ENCODE measurements at places on chromosomes 12 and 14.

DNA sequence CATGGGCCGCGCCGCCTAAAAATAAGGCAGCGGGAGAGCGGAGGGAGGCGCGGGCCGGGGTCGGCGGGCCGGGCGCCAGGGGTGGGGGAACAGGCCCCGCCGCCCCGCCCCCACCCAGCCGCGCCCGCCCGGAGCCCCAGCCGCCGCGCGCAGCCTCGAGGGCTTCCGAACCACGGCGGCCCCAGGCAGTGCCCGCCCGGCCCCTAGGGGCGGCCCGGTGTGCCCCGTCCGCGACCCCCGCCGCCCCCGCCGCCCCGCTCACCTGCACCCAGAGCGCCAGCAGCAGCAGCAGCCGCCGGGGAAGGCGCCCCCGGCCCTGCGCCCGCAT is 519 bp downstream of the JAG2 start:
- DNase-seq, result no peak

GRCh38 chr12:67107751-67108269 is 161.3 kb upstream of the CAND1 start:
- no peak for DNase-seq

GRCh38 chr12:2681450-2682205 is 113.1 kb upstream of the FKBP4 start:
- DNase-seq, result no peak

- no peak for DNase-seq
Observed at GRCh38 chr12:106897981-106898901, 57.5 kb upstream of the TMEM263 start.

- no peak for DNase-seq
Observed at GRCh38 chr14:95525999-95526398, 8.9 kb upstream of the GLRX5 start.

GRCh38 chr12:40569626-40570179 is 122.5 kb upstream of the CNTN1 start:
- DNase-seq, result no peak

- DNase-seq, result no peak
Observed at GRCh38 chr12:81295251-81295650, 217.4 kb downstream of the ACSS3 start.

DNA sequence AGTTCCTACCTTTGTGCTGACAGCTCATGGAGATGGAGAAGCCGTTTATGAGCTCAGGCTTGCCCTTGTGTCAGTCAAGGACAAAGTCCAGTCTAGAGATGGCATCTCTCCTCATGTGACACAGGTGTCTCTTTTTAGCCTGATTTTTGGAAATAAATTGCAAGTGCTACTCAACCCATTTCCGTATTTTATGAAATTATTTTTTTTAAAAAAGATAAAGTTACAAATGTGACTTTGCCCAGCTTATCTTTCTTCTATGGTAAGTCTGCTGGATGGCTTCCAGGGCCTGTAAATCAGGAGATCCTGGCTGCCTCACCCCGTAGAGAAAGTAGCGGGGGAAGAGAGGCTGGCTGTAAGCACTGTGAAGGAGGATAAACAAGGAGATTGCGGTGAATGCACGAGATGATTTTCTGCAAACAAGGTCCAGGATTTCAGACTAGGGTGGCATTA is 169.7 kb downstream of the MYRFL start:
- DNase-seq, result no peak

DNA sequence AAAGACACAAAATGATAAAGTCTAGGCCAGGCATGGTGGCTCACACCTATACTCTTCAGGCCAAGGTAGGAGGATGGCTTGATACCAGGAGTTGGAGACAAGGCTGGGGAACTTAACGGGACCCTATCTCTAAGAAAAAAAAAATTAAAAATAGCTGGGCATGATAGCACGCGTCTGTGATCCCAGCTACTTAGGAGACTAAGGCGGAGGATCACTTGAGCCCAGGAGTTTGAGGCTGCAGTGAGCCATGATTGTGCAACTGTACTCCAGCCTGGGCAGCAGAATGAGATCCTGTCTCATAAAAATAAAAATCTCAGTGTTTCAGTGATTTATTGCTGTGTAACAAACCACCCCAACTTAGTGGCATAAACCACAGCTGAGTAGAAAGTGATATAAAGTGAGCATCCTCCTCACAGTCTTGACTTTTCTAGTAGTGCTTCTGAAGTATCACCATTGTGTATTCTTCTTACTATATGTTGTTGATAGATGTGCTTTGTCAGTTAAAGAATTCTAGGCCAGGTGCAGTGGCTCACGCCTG is 10.6 kb upstream of the ATF1 start:
- no peak for DNase-seq

- no peak for DNase-seq
Observed at GRCh38 chr14:57161583-57162234, 107.0 kb downstream of the EXOC5 start.

DNA sequence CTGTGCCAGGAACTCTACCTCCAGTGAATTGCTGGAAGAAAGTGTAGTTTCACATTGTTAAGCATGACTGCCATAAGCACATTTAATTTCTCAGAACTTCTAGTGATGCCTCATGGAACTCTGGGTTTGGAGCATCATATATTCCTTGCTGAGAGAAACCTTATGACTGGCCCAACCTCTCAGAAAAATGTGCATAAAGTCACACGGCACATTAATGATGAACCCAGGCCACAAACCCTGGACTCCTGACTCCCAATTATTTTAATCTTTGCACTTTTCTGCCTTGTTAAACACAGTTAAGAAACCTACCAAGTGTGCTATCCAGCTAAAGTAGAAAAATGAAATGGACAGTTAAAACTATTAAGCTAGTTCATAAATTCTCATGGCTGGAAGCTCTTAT is 5.6 kb downstream of the TCP11L2 start:
- DNase-seq, result no peak

DNA sequence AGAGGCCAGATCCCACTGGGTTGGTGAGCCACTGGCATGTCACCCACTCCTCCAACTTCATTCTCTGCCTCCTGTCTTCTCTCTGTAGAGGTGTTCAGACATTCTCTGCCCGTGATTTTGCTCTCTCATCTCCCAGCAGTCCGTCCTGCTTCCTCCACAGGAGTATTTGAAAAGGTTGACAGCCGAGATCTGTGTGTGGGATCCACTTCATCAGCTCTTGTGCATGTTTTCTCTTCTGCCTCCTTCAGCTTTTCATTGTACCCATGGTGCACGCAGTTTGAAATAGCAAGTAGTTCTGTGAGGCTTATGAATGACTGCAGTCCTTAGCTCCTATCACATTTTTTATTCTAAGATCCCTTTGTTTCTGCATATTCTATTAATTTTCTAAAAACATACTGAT is 34.8 kb downstream of the ZC3H14 start:
- no peak for DNase-seq

GRCh38 chr12:57456145-57456700 is 1.1 kb downstream of the INHBE start:
- DNase-seq, result peak; percentile 38

GRCh38 chr14:94306047-94306978 is 13.2 kb upstream of the SERPINA10 start:
- no peak for DNase-seq

DNA sequence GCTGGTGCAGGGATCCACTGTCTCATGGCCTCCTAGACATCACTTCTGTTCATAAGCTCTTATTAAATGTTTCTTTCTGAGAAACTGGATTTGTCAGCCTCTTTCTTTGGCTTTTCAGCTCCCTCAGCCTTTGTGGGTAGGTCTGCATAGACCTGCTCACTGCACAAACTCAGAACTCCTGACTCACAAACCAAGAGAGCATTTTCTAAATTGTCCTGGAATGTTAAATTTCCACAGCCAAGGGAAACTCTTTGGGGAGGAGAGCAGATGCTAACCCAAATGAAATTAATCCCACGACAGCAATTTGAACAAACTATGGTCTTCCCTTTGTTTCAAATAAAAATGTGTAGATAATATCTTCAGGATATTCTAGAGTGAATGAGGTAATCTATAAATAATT is 19.5 kb upstream of the CERS5 start:
- DNase-seq, result no peak

- no peak for DNase-seq
Observed at GRCh38 chr14:75559451-75560222, 18.8 kb upstream of the FLVCR2 start.

DNA sequence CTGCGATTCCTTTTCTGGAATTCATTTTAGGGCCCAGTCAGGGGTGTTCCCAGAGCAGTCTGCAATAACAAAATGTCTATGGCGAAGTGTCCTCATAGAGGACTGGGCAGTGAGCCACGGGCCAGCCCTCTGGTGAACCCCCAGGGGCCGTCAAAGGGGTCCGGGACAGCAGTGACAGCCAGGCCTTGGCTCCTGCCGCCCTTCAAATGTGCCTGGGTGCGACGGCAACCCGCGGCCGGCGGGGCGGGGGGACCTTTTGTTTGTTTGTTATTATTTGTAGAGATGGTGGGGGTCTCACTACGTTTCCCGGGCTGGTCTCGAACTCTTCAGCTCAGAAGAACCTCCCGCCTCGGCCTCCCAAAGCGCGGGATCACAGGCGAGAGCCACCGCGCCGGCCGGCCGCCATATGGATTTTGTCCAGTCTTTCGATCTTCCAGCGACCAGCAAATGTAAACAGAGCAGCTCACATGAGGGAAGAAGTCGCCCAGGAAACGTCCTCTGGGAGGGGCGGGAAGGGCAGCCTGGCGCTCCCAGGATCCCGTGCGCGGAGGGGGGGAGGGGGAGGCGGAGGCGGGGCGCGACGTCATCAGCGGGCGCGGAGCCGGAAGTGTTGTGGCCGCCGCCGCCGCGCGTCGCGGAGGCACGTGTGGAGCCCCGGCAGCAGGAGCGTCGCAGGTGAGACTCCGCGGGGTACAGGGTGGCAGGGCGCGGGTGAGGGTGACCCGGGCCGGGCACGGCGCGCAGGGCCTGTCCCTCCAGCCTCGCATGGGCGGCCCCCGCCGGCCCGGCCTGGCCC is at the start of gene TRMT61A:
TSS of gene TRMT61A (plus strand) at position 610 of the 796 bp plus-strand sequence. CDS start 783 bp downstream, outside the sequence.
- peak; percentile 77 for DNase-seq

GRCh38 chr14:23112359-23113178 is 6.5 kb downstream of the CEBPE start:
- no peak for DNase-seq

DNA sequence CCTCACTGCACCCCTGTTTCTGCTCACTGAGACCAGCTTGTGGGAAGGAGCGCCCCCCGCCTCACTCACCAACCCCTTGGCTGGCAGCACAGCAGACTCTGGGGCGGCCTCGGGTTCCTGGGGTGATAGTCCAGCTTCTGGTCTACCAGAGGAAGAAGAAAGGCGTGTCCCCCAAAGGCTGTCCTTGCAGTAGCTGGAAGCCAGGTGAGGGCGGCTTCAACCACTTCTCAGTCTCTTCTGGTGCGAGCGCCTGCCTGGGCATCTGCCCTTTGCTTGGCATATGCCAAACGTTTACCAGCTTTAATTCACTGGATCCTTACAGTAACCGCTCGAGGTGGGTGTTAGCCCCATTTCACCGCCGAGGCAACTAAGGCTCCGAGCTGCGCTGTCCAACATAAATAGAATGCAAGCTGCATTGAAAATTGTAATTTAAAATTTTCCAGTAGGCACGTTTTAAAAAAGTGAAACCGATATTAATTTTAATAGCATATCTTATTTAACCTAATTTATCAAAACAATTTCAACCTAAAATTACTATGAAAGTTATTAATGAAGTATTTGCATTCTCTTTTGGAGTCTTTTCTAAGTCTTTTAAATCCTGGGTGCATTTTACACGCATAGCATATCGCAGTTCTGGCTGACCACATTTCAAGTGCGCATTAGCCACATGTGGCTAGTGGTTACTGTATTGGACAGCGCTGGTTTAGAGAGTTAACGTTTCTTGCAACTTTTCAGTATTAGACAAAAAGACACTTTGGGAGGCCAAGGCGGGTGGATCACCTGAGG is 872 bp downstream of the FAM177A1 start:
- peak; percentile 70 for DNase-seq

DNA sequence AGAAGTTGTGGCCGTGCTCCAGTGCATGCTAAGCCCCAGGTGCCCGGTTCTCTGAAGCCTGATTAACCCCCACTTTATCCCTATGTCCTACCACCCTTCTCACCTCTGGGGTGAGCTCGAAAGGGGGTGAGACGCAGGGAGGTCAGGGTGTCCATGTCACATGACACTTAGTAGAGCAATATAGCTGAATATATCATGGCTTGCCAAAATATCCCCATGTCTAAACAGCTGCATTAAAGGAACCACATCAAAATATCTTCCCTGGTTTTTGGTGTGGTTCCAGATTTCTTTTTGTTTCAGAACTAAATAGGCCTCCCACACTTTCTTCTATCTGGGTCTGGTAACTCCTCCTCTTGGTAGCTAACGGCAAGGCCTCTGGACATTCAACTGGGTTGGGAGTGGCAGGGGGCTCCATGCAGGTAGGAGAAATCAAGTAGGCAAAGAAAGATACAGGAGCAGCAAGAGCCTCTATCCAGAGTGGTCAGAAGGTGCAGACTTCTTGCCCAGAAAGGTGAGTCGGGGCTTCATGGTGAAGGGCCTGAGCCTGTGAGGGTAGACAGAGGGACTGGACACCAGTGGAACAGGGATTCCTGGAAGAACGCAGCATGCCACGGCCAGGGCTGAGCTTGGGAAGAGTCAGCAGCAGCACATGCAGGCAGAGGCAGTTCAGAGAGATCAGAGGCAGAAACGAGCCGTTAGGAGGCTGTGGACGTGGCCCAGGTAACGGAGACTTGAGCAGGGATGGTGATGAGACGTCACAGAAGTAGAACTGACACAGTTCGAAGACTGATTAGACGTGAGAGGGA is 202.8 kb upstream of the DIO3 start:
- DNase-seq, result no peak

DNA sequence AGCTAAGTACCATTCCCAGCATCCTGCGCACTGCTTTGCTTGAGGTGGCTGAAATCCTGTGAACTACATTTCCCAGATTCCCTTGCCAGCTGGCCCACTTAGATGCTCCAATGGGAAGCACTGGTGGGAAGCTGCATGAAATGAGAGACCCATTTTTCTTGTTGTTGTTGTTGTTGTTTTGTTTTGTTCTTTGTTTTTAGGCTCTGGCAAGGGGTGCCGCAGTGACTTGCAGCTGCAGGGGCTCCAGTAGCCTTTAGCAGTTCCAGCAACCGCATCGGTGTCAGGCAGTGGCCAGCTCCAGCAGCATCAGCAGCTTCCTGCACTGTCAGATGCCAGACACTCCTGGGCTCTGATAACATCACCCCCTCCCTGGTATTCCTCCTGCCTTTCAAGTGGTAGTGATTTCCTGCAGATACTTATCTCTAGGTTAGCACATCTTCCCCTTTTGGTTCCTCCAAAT is 8.8 kb upstream of the EGLN3 start:
- no peak for DNase-seq

DNA sequence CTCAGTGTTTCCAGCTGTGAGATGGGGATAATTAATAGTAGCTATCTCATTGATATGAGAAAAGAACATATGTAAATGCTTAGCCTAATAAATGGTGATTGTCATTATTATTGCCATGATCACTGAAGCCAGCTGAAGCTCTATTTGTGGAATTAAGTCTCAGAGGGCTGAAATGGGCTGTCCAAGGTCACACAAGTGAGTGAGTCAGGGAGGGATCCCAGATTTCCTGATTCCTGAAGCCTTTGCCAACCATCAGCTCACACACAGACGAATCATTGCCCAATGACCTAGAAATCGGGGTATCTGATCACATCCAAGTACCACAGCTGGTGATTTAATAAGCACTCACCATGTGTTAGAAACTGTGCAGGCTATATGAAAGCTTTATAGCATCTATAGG is 21.6 kb upstream of the TMEM229B start:
- DNase-seq, result no peak

- no peak for DNase-seq
Observed at GRCh38 chr12:39873065-39873464, 232.8 kb downstream of the SLC2A13 start.

GRCh38 chr12:52649066-52649465 is 2.9 kb downstream of the KRT2 start:
- no peak for DNase-seq

Data from CD4-positive, alpha-beta memory T cell (primary cell).